ENCODE measurements at places on chromosomes 7 and 10. TPM values are rescaled to one million over a fixed set of nuclear protein-coding genes. Genes with fewer than 3 reads are reported as not detected.

The FFAR4 gene
- total RNA-seq: not detected

The OR2A42 gene
- total RNA-seq: not detected

The HELLS gene
- 5.8 TPM for total RNA-seq

The MRLN gene
- not detected for total RNA-seq

The CYP3A4 gene
- not detected for total RNA-seq

The TDRD1 gene
- total RNA-seq: 0.50 TPM

The WEE2 gene
- 0.33 TPM for total RNA-seq

The ZP3 gene
- total RNA-seq: 0.87 TPM

The ACTL6B gene
- not detected for total RNA-seq

The CEP55 gene
- 3.8 TPM for total RNA-seq

The ZSCAN25 gene
- 10.3 TPM for total RNA-seq

The ZNF212 gene
- total RNA-seq: 6.5 TPM

The GUSB gene
- total RNA-seq: 23.5 TPM
